ENCODE measurements at places on chromosomes 1 and 21. TPM values are rescaled to one million over a fixed set of nuclear protein-coding genes. Genes with fewer than 3 reads are reported as not detected.

- DNase-seq: no peak
Observed at GRCh38 chr1:35288761-35289160, 20.3 kb downstream of the ZMYM4 start.

DNA sequence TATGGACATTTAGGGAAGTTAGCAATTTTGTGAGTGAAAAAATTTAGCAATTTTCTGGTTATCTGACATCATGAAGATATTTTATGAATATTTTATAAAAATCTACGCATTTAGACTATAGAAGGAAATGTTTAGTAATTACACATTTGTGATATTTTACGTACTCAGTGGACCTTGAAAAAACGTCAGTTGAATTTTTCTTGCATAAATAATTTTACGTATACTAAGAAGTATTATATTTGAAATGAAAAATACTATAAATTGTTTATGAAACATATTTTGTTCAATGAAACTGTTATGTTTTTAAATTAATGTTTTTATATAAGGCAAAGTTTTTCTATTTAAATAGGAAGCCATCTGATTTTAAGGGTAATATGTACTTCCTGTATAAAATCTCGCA is 462.8 kb downstream of the NCAM2 start:
- no peak for DNase-seq

DNA sequence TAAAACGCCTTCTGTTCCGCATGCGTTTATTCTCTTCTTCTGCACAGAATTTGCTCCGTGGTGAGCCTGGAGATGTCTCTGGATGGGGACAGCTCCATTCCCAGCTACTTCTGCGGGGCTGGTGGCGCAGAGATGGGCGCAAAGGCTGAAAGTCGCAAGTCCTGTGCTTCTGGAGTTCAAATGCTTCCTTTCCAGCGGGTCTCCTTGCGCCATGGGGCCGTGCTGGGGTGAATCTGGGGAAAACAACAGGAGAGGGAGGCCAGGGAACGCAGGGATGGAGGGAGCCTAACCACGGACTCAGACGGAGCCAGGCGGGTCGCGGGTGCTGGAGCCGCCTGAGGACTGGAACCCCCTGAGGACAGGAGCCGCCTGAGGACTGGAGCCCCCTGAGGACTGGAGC is 2.9 kb upstream of the OR2T12 start:
- no peak for DNase-seq

Gene OPRD1
- total RNA-seq: not detected

- no peak for DNase-seq
Observed at GRCh38 chr1:211492511-211493132, 660 bp upstream of the RD3 start.

- DNase-seq: no peak
Observed at GRCh38 chr1:198970916-198971315, 332.1 kb downstream of the PTPRC start.

Gene FAF1
- total RNA-seq: 41.0 TPM

DNA sequence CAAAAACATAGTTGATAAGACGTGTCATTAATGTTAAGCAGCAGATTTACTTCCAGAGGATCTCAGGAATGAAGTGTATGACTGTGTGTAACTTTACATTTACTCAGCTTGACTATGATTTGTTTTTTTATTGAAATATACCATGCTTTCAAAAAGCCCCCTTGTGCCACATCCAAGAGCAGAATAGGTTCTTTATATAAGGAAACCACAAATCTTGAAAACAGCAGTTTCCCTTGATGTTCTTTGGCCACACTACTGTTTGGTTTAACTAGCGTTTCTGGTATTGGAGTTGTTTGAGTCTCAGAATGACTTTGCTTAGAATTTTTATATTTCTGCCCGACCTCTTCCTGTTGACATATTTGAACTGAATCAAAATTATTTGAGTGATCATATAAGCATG is 25.0 kb downstream of the LRRC8C start:
- DNase-seq: no peak

GRCh38 chr21:44881198-44881872 is 7.8 kb upstream of the PTTG1IP start:
- DNase-seq: no peak

- no peak for DNase-seq
Observed at GRCh38 chr1:56798053-56798471, 21.1 kb downstream of the FYB2 start.

DNA sequence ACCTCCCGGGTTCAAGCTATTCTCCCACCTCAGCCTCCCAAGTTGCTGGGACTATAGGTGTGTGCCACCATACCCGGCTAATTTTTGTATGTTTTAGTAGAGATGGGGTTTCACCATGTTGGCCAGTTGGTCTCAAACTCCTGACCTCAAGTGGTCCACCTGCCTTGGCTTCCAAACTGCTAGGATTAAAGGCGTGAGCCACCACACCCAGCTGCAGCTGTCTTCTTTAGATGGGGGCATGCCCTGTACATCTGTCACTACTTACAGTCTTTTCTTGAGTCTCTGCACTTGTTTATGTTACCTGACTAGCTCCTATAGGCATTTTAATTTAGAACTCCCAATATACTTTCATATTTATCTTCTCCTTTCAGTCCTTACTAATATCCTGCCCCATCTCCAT is 64.2 kb downstream of the SELENOF start:
- no peak for DNase-seq

GRCh38 chr1:93678491-93678890 is 3.1 kb downstream of the BCAR3 start:
- DNase-seq: no peak

- no peak for DNase-seq
Observed at GRCh38 chr1:162946701-162947100, 85.7 kb upstream of the CCDC190 start.

Gene LRRC53
- total RNA-seq: not detected

DNA sequence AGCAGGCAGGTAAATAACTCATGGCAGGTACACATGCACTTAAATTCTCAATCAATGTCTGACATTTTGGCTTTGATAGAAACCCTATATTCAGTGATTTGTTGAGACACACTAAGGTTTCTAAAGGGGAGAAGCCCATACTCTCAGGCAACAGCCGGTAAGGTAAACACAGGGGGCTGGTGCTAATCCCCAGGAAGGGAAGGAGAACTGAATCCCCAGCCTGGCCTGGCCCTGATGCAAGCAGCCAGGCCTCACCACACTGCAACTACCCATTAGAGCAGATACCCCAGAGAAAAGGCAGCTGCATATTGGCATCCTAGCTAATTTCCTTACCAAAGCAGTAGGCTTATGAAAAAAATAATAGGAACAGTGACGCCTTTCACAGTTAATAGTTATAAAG is 116.5 kb upstream of the LRRC7 start:
- DNase-seq: no peak

- DNase-seq: no peak
Observed at GRCh38 chr1:194309697-194310096, 1123.3 kb upstream of the B3GALT2 start.
